ENCODE measurements at places on chromosomes 6 and 20.

DNA sequence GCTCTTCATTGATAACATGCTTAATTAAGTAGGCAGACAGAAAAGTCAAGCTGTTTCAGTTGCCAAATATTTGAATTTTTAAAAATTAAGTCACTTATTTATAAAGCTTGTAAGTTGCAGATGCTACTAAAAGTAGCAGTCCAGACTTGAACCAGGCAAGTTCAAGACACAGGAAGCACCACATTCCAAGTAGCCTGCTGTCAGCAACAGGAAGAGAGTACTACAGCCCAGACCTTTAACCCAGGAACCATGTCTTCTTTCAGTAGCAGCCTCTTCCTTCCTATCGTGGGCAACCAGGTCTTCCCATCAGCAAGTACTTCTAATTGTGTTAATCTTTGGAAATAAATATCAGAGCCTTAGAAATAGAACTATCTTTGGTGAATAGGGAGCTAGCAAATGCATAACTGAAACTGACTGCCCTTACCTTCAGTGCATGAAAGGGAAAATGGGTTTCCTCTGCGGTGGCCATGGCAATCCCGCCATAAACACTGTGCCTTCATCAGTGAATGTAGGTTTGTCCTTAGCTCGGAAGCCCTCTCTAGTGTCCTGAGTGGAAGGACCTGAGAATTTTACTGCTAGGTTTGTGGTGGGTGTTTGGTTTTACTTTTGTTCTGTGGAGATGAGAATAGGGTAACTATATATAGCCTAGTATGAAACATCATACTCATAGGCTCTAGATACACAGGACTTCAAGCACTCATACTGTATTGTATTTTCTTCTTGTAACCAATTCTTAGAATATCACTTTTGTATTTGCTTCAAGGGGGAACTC is 95.6 kb downstream of the SYCP2 start:
- no peak for DNase-seq

DNA sequence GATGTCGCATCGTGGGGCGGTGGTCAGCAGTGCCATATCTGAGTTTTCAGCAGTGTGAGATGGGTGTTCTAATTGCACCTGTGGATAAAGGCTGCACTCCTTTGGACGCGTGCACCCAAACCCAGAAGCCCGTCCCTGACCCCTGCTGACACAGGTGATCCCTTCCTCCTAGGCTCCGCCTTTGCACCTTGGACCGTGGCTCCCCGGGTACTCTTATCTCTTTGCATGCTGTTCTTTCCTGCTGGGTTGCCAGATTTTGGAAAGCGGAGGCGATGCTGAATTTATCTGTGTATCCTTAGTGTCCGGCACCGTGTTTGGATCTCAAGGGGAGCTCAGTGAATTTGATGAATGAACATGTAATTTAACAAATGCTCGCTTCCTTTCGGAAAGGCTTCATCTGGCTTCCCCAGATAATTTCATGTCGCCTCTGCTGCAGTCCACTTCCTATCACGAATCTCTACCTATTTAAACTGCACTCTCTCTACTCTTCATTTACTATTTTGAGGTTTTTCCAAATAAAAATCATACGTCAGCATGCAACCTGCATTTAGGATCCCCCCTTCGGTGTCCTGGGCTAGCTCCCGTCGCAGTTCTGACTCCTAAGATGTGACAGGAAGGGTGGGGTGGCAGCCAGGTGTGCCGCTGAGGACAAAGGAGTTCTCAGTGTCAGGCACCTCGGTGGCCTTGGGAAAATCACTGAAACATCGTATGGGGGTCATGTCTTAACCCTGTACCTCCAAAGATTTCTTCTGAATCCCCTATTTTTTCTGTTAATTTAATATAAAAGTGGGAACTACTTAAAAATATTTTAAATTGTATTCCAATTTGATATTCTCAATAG is 753 bp upstream of the PERP start:
- no peak for DNase-seq

GRCh38 chr20:4560667-4561066 is 161.0 kb upstream of the PRND start:
- DNase-seq, result no peak

GRCh38 chr6:144744720-144745119 is 459.6 kb downstream of the UTRN start:
- peak; percentile 41 for DNase-seq

DNA sequence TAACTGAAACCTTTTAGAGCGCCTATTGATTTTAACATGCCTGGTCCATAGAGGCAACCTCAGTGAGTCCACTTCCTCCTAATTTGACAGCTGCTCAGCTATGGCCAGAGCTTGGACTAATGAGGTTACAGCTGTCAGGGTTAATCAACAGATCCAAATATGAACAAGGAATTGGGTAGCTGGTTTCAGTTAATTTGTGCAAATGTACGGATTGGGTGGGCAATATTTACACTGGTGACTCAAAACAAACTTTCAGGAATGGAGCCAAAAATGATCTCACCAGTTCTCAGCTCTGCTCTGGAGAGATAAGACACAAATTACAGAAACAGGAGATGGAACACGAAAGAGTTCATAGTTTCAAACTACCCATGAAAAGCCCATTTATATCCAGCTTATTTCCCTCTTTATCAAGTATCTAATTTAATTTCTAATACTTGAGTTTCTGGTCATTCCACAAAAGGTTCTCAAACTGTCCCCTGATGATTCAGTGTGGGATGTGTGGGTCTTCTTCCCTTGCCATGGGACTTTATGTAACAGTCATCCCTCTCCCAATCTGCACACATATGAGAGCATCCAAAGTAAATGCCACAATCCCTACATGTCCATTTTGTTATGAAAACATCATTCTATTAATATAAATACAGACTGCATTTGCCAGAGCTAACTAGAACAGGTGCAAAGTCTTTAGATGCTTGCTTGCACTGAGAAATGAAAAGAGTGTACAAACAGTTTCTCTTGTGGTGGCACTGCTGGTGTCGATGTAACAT is 149.9 kb downstream of the RPS12 start:
- peak; percentile 93 for DNase-seq

GRCh38 chr20:40997116-40997515 is 31.5 kb upstream of the TOP1 start:
- DNase-seq, result no peak

DNA sequence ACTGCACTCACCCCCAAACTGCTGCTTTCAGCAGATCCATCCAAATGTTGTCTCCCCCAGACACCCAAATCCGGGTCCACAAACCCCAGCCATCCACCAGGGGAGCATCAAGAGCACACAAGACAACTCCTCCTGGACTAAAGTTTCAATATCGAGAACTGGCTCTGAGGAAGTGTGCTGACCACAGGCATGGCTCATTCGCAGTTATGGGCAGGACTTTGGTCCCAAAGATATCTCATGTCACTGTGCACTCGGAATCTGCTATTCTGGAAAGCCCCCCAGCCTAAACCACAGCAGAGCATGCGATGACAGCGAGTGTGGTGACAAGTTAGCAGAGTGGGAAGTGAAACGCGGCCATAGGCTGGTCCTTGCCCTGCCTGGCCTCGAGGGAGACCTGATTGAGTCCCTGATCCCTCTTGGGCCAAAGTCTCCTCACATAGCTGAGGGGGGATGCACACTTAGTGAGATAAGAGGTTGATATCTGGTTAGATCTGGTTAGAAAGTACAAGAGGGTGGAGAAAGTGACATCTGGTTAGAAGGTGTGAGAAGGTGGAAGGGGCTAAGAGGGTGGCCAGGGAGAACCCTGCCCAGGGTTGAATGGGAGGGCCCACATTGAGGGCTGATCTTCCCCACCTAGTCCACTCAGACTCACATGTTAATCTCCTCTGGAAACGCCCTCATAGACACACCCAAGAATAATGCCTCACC is 149.7 kb downstream of the MRPL14 start:
- DNase-seq, result no peak

DNA sequence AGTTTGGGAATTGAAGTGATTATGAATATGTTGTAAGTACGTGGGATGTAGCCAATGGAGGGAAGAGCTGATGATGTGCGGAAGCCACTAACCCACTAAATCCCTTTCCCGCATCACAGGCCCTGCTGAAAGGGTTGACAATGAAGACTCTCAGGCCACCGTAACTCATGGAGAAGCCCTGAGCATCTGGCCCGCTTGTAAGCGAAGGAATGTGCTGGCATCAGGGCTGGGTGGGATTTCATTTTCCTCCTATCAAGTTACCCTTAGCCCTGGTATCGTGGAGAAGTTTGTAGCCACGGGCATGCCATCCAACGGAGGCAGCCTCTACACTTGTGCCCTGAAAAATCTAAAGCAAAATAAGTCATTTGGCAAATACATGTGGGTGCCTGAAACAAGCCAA is 355.0 kb downstream of the CDH26 start:
- DNase-seq, result no peak

GRCh38 chr6:52760105-52760765 is 3.0 kb downstream of the GSTA2 start:
- no peak for DNase-seq

GRCh38 chr20:8152183-8152582 is 20.1 kb downstream of the PLCB1 start:
- no peak for DNase-seq
